ENCODE measurements at places on chromosomes 7 and 10. TPM values are rescaled to one million over a fixed set of nuclear protein-coding genes. Genes with fewer than 3 reads are reported as not detected.

DNA sequence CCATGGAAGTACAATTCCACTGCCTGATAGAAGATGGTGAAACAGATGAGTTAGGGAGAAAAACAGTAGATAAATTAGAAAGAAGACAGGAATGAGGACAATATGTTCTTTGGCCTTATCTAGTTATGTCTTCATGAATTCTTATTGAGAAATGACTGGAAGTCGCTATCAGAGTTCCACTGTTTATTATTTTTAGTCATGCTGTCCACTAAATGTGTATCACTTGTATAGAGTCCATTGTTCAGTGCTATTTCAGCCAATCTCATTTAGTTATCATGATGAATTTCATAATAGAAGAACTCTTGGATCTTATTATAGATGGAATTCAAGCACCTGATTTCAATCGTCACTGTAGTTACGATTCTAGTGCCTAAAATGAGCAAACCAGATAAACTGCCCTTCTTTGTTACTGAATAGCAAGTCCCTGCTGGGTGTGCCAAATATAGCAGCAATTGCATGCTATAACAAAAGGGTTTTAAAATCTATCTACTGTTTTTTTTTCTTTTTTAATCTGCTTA is 177.7 kb upstream of the COL1A2 start:
- no peak for DNase-seq
- H3K4me1 ChIP-seq: no peaks in the 10 kb centered on the region
- no peaks in the 10 kb centered on the region for H3K36me3 ChIP-seq
- H3K4me3 ChIP-seq: no peak overlapping the region

DNA sequence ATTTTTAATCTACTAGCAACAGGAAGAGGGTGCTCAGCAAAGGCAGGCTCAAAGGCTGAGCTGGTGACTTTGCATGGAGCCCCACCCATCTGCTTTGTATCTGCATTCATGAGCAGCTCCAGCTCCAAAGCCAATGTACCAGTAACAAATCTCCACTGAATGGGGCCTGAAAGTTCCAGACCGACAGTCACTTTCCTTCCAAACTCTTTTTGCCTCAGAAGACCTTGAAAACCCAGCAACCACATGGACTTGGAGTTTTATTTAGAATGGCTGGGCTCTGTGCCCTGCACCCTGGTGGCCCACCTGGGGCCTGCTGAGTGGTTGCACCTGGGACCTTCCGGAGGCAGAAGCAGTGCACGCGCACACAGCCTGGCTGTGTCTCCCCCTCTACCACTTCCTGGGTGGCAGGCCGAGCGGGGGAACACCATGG is 195.0 kb upstream of the PLXNA4 start:
- DNase-seq: peak; percentile 25
- H3K36me3 ChIP-seq: no peaks in the 10 kb centered on the region
- no peak overlapping the region for H3K4me3 ChIP-seq
- peak overlapping the region; percentile 55 for H3K27ac ChIP-seq
- peaks cover 3% of the 10 kb centered on the region for H3K27me3 ChIP-seq

DNA sequence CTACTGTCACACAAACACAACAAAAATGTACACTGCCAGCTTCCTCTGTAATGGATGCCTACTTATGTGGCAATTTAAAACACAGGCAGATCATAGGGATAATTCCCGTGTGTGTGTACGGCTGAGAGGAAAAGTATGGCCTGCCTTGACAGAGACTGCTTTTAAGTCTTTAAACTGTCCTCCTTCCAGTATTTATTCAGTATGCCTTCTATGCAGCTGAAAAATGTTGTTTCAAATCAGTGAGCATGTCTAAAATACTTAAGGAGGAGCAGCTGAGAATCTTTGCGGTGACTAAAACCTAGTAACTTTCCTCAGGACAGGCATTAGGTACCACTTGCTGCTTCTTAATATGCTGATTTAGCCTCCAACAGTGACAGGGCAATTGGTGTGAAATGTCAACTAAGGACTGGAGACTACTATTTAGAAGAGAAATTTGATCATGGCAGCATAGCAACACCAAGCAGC is 126.3 kb downstream of the CACNA2D1 start:
- no peaks in the 10 kb centered on the region for H3K4me1 ChIP-seq
- H3K27me3 ChIP-seq: no peaks in the 10 kb centered on the region
- no peak overlapping the region for H3K4me3 ChIP-seq
- no peaks in the 10 kb centered on the region for H3K36me3 ChIP-seq

GRCh38 chr10:97117372-97117771 is 68.4 kb downstream of the SLIT1 start:
- no peaks in the 10 kb centered on the region for H3K27me3 ChIP-seq
- H3K36me3 ChIP-seq: no peaks in the 10 kb centered on the region
- no peak overlapping the region for H3K4me3 ChIP-seq
- DNase-seq: no peak
- no peaks in the 10 kb centered on the region for H3K4me1 ChIP-seq

GRCh38 chr7:28862595-28863272 is 95.4 kb downstream of the TRIL start:
- H3K27ac ChIP-seq: no peak overlapping the region
- no peaks in the 10 kb centered on the region for H3K4me1 ChIP-seq
- no peaks in the 10 kb centered on the region for H3K36me3 ChIP-seq
- no peak for DNase-seq
- H3K4me3 ChIP-seq: no peak overlapping the region
- H3K27me3 ChIP-seq: peaks cover 8% of the 10 kb centered on the region

DNA sequence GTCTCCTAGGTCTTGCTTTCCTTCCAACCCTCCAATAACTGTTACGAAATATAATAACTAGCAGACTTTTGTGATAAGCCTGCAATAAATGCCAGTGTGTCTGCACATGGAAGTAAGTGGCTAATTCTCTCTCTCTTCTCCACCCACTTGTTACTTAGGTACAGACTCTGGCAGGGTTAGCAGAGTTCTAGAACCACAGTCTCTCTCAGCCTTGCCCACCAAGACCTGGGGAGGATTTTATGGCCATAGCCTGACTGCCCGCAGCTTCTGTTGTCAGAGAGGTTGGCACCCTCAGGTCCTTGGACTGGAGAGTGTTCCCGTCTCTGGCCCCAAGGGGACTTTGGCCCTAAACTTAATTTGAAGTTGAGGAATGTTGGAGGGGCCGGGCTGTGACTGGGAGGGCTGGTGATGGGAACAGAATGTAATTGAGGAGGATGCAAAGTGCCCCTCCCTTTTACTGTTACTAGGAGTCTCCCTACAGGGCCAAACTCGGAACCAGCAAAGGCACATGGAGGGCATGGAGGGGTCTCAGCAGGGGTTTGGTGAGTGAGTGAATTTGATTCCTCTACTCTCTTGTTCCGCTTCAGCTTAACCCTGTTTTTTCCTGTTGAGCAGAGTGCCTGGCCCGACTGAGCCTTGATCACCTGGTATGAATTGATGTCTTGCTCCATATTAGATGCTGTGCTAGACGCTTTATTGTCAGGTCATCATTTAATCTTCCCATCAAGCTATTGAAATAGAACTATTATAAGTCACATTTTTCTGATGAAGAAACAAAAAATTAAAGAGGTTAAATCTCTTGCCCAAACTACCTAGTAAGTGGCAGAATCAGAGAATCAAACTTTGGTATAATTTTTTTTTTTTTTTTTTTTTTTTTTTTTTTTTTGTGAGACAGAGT is 37.0 kb upstream of the LCOR start:
- no peaks in the 10 kb centered on the region for H3K27me3 ChIP-seq
- H3K4me1 ChIP-seq: no peaks in the 10 kb centered on the region
- H3K36me3 ChIP-seq: no peaks in the 10 kb centered on the region
- DNase-seq: no peak
- no peak overlapping the region for H3K27ac ChIP-seq

- no peaks in the 10 kb centered on the region for H3K27me3 ChIP-seq
- no peak overlapping the region for H3K4me3 ChIP-seq
- no peak overlapping the region for H3K27ac ChIP-seq
- no peaks in the 10 kb centered on the region for H3K4me1 ChIP-seq
- no peaks in the 10 kb centered on the region for H3K36me3 ChIP-seq
- no peak for DNase-seq
These were observed 18.4 kb downstream of the SNX13 start for GRCh38 chr7:17921857-17922416.

- H3K27ac ChIP-seq: no peak overlapping the region
- no peak for DNase-seq
- H3K36me3 ChIP-seq: no peaks in the 10 kb centered on the region
- H3K4me1 ChIP-seq: peaks cover 5% of the 10 kb centered on the region
These were observed 11.1 kb downstream of the CALY start for GRCh38 chr10:133325440-133326222.

- no peak for DNase-seq
- no peaks in the 10 kb centered on the region for H3K4me1 ChIP-seq
- H3K27ac ChIP-seq: no peak overlapping the region
- no peak overlapping the region for H3K4me3 ChIP-seq
- no peaks in the 10 kb centered on the region for H3K36me3 ChIP-seq
These were observed 38.9 kb upstream of the SP8 start for GRCh38 chr7:20825555-20825954.

DNA sequence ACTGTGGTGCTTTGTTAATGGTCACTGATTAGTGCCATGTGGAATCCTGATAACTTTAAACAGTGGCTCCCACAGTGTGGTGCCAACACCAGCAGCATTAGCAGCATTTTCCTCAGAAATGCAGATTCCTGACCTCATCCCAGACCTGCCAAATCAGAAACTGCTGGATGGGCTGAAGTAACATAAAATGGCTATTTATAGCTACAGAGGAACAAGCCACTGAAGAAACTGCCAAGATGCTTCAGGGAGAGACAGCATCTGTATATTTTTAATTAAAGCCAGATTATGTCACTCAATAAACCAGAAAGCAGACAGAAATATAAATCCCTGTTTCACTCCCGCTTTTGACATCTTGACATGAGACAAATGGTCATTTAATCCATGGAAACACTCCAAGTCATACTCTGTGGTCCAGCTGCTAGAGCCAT is 178.5 kb downstream of the AMPH start:
- no peak for DNase-seq
- no peak overlapping the region for H3K4me3 ChIP-seq

- H3K4me3 ChIP-seq: no peak overlapping the region
- H3K27me3 ChIP-seq: peaks cover 4% of the 10 kb centered on the region
- no peaks in the 10 kb centered on the region for H3K4me1 ChIP-seq
- H3K27ac ChIP-seq: no peak overlapping the region
- no peaks in the 10 kb centered on the region for H3K36me3 ChIP-seq
These were observed 21.5 kb downstream of the SH3PXD2A start for GRCh38 chr10:103833731-103834365.

The VWA2 gene
- total RNA-seq: not detected

The ITGA8 gene
- 0.06 TPM for total RNA-seq

The SSC4D gene
- total RNA-seq: not detected

The INTS15 gene
- total RNA-seq: 65.9 TPM

The PRPS1L1 gene
- total RNA-seq: not detected

The BET1 gene
- 11.9 TPM for total RNA-seq

The FAM25G gene
- total RNA-seq: not detected
